ENCODE measurements at places on chromosomes 11 and 22.

- no peak for DNase-seq
Observed at GRCh38 chr22:17774206-17774925, at the start of gene BID. TSS of gene BID (minus strand) at chr22:17774469. CDS start at chr22:17750116, 24,353 bp downstream.

GRCh38 chr11:101817581-101817980 lies 97.2 kb upstream of the CEP126 start:
- DNase-seq = no peak

GRCh38 chr11:7487360-7487759 lies 2.1 kb downstream of the OLFML1 start:
- DNase-seq = no peak

GRCh38 chr11:123085497-123085896 lies 23.6 kb upstream of the HSPA8 start:
- DNase-seq = no peak

DNA sequence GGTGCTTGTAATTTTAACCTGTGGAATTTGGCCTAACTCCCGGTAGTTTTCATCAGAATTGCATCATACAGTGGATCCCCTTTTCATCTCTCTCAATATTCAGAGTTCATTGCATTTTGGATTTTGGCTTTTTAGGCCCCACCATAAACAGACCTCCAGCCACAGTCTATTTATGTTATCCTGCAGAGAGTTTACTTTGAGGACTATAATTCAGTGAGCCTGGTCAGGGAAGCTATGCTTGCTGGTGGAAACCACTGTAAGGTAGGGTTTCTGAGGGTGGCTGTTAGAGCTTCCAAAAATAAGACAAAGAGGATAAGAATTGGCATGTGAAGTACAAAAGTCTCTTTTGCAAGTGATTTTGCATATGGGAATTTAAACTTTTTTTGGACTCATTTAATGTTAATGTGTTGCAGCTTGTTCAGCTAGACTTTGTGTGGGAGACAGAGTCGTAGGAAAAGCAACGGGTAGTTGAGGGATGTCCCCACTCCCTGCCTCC lies 34.8 kb upstream of the DDI1 start:
- no peak for DNase-seq
